ENCODE measurements at places on chromosomes 1 and 21.

- no peak for DNase-seq
Observed at GRCh38 chr1:236522937-236523703, 662 bp upstream of the LGALS8 start.

DNA sequence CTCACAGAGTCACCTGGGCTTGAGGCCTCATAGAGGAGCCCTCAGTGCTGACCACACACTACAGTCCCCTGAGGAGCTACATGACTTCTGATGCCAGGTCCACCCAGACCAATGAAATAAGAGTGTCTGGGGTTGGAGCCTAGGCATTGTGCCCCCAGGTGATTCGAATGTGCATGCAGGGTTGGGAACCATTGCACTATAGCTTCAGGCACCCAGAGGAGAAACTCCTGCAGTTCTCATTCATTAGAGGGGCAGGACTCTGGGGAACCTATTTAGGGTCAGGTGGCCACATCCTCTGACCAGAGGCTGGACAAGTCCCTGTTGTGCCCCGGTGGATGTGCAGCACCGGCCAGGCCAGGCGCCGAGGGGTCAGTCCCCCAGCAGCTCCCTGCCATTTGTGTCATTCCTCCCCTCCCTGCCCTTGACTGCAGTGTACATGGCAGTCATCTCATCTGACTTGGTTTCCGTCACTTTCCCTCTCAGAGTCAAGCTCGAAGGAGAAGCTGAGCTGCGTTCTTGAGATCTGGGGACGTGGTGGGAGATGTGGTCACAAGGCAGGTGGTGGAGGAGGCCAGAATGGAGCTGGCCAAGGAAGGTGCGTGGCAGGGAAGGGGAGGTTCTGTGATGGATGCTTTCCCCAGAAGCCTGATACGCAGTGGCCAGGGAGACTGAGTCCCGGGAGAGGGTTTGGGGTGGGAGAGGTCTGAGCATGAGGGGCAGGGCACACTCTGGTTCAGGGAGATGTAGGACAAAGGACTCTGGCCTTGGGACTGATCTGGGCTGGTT is 6.4 kb downstream of the CLDN19 start:
- DNase-seq: no peak

DNA sequence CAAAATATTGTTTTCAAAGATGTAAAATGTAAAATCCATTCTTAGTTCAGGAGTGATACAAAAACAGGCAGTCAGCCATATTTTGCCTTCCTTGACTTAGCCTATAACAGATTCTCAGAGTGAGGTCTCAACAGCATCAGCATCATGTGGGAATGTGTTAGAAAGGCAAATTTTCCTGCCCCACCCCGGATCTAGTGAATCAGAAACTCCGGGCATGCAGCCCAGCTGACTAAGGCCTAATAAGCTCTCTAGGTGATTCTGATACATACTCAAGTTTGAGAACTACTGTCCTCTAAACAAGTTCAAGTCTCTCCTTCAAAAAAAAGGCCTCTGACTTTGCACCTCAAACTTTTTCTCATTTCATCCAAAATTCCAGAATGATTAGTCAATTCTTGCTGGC is 46.9 kb upstream of the PRRC2C start:
- no peak for DNase-seq

GRCh38 chr1:29563092-29563491 is 326.8 kb downstream of the PTPRU start:
- no peak for DNase-seq

DNA sequence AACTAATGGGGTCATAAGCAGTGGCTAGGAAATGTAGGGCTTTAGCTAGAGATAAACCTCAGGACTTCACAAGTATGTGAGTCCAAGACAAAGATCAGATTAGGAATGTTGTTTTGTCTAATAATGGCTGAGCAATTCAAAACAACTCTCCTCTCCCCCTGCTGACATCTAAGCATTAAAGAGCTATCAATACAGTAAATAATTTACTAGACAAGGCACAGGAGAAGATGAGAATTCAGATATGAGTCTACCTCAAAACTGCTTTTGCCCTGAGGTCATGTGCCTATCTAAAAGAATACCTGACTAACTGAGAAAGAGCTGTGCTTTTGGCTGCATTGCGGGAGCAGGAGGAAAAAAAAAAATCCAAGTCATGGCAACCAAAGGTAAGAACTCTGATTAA is 86.8 kb downstream of the SPATA17 start:
- DNase-seq: no peak

DNA sequence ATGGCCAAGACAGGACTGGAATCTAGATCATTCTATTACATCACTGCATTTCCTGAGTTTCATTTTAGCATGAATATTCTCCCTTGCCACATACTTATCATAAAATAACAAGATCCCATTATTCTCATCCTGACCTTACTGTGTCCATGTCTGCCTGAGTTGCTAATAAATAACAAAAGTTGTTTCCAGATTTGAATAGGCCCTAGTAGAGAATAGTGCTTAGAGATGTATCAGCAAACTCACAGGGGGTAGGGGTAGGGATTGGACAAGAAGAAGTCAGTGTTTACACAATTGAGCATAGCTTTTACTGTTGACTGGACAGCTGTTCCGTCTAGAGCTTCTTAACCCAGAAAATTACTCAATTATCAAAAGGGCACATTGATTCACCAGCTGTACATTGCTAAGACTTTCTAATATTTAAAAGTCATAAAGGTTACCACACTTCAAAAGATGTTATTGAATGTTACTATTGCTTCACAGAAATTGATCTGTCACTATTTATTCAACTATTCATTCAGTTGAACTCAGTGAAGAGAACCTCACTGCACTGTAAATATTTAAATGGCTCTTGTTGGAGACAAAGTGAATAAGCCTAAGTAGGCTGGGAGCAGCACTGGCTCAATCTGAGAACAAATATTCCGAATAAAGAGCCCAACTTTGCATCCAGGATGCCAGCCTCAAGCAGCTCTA is 121.9 kb downstream of the NRIP1 start:
- no peak for DNase-seq

DNA sequence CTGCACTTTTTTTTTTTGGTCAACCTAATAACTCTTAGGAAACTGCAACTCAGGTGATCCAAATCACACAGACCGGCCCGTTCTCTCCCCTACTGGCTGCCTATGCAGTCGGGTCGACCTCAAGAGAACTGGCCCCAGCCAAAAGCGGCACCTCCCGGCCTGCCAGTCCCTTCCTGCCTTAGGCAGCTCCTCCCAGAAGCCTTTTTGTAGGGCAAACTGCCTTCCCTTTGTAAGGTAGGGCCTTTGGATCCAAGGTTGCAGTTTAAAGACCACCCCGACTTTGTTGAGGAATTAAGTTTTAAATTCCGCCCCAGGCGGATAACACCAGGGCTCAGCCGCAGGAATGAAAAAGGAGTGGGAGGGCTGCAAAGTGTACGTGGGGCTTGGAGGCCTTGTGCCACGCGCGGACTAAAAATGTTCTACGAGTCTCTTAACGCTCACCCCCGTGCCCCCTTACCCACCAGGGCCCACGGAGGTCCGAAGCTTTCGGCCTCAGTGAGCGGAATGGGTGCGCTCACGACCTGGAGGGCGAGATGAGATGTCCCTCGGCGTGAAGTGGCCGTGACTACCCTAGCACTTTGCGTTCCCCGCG is 642 bp upstream of the ST3GAL3 start:
- DNase-seq: peak; percentile 12

GRCh38 chr1:4124631-4125145 is 224.6 kb upstream of the C1orf174 start:
- no peak for DNase-seq

- DNase-seq: no peak
Observed at GRCh38 chr1:174931214-174931613, 68.5 kb upstream of the CACYBP start.

GRCh38 chr1:228472655-228473054 is 14.5 kb upstream of the RNF187 start:
- no peak for DNase-seq

DNA sequence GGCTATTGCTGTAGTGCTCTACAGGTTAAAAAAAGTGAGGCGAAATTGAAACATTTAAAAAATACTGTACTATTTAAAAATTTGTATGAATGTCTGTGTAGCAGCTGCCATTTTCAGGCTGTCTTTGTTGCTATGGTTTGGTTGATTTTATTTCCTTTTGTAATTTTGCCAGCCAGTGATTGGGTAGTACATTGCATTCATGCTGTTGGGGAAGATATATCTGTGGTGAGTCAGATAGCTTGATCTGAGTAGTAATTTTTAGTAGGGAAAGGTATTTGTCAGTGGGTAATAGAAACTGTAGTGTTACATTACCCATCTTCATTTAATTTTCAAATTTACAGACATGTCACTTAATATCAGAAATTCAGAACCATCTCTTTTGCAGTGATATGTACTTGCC is 15.0 kb downstream of the NFIA start:
- no peak for DNase-seq

DNA sequence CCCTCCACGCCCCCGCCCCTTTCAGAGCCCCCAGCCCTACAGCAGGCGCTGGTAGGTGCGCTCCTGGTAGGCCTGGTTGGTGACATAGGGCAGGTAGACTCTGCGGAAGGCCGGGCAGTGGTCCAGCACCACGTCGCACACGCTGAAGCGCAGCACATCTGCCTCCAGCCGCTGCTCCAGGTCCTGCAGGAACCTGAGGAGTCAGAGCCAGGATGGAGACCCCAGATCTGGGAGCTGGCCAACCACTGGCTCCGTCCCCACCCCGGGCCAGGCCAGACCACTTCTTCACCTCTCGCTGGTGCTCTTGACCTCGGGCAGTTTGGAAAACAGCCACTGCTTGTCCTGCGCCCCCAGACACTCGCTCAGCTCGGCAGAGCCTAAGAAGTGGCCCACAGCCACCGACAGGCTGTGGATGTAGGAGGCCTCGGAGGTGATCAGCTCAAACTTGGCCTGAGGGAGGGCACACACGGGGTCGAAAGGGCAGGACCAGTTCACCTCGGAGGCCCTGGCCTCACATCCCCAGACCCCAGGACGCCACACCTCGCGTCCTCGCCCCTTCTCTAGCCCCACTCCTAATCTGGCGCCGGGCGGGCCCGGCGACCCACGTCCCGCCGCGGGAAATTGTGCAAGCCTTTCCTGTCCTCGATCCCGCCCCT is 6.4 kb downstream of the ARHGEF19 start:
- DNase-seq: no peak

DNA sequence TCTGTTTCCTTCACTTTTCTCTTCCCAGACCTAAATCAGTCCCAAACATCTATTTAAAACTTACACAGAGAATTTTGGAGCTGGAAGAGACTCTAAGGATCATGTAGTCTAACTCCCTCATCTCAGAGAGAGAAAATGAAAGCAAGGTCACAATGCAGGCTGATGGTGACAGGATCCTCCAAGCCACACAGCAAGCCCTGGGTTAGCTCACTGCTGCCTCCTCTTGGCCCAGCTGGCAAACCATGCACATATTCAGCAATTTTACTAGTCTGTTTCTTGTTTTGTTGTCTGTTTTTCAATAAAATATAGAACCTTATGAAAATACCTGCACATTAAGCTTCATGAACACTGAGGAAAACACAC is 27.7 kb upstream of the LY9 start:
- DNase-seq: peak; percentile 75

- DNase-seq: peak; percentile 45
Observed at GRCh38 chr1:184753608-184754475, 816 bp downstream of the EDEM3 start.

GRCh38 chr1:94095112-94095637 is 25.8 kb downstream of the ABCA4 start:
- DNase-seq: no peak

- no peak for DNase-seq
Observed at GRCh38 chr1:63882048-63882704, 108.4 kb downstream of the ROR1 start.

DNA sequence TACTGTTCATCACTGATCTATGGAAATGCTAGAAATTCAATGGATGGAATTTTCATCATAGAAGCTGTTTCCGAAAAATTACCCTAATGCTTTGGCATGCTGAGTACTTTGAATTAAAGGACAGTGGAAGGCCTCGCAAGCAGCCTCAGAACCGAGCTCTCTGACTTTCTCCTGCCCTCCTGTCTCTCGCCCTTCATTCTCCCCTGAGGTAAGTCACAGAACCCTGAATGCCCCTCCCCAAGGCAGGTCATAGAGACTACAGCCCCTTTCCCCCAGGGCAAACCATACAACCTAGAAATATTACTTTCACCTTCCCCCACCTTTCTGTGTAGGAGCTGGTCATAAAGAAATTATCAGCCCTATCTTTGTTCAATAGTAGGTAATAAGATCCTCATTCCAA is 74.8 kb downstream of the LRIG2 start:
- no peak for DNase-seq

GRCh38 chr1:108082738-108083562 is 117.2 kb downstream of the SLC25A24 start:
- no peak for DNase-seq
